ENCODE measurements at places on chromosomes 1 and 21. TPM values are rescaled to one million over a fixed set of nuclear protein-coding genes. Genes with fewer than 3 reads are reported as not detected.

RHBG gene
- total RNA-seq, result not detected

ARPC5 gene
- 196 TPM for total RNA-seq

SYT6 gene
- not detected for total RNA-seq

NEK2 gene
- total RNA-seq, result 24.2 TPM

TSPEAR gene
- total RNA-seq, result 0.10 TPM

KLHDC7A gene
- total RNA-seq, result not detected

Measured in mammary microvascular endothelial cell (primary cell).